ENCODE measurements at places on chromosomes 16 and 17. TPM values are rescaled to one million over a fixed set of nuclear protein-coding genes. Genes with fewer than 3 reads are reported as not detected.

GRCh38 chr16:10265770-10266615 lies 83.8 kb upstream of the GRIN2A start:
- H3K36me3 ChIP-seq = peaks cover 6% of the 10 kb centered on the region
- no peak for DNase-seq

DNA sequence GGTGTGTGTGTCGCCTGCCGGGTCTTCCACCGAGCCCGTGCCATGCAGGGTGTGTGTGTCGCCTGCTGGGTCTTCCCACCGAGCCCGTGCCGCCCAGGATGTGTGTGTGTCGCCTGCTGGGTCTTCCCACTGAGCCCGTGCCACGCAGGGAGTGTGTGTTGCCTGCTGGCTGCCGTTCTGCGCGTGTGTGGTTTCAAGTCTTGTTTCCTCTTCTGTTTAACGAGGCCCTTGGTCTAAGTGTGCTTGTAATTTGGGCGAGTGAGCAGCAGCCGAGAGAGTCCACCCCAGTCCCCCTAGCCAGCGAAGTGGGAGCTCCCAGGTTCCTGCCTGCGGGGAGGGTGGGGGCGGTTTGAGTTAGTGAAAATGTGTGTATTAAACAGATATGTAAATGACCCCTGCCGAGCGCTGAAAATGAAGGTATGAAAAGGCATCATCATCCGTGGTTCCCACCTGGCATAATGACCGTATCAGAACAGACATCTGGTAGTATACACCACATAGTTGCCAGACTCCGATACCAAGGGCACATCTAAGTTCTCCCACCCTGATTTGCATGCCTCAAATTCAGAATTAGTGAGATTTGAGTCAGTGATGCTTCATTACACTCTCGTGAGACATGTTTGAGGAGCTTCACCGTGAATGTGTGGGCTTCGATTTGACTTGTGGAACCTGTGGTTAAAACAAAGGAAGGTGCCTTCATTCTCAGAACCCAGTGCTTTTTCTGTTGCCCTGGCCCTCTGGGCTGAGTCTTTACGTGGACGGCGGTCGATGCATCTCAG lies 114.5 kb upstream of the CHMP6 start:
- H3K4me1 ChIP-seq = peaks cover 29% of the 10 kb centered on the region
- H3K27ac ChIP-seq = peak overlapping the region; percentile 92
- DNase-seq = peak; percentile 6
- no peak overlapping the region for H3K4me3 ChIP-seq

DNA sequence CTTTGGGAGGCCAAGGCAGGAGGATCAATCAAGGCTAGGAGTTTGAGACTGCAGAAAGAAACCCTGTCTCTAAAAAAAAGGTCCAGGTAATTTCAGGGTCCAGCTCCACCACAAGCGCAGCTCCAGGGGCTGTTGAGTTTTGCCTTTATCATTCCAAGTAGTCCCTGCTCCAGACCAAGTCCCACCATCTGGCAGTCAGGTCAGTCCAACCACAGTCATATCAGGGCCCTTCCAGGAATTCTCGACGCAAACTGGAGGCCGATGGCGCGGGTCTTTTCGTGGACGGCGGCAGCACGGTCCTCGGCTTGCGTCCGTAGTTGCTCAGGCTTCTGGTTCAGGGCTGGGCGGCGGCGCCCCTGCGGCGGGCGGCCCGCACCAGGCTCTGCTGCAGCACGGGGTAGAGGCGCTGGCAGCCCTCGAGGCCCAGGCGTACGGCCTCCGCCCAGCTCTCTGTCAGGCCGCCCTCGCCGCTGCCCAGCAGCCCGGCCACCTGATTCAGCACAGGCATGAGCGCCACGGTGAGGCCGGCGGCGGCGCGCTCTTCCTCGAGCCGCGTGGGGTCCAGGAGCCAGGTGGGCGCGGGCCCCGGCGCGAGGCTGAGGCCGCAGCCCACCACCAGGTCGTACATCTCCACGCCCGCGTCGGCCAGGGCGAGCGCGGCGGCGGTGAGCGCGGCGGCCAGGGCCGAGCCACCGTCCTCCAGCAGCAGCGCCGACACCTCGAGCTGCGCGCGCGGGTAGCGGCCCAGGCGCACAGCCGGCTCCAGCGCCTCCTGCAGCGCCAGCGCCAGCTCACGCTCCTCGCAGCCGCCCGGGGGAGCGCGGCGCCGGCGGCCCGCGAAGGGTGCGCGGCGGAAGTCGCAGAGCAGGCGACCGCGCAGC lies 752 bp downstream of the EXOSC6 start:
- H3K27ac ChIP-seq = no peak overlapping the region
- peak overlapping the region; percentile 77 for H3K4me3 ChIP-seq
- no peaks in the 10 kb centered on the region for H3K27me3 ChIP-seq
- H3K4me1 ChIP-seq = peaks cover 6% of the 10 kb centered on the region
- DNase-seq = peak; percentile 57
- H3K36me3 ChIP-seq = peaks cover 33% of the 10 kb centered on the region

GRCh38 chr17:57604771-57605674 lies 140.1 kb downstream of the CCDC182 start:
- no peaks in the 10 kb centered on the region for H3K36me3 ChIP-seq
- no peaks in the 10 kb centered on the region for H3K27me3 ChIP-seq
- no peak for DNase-seq
- no peak overlapping the region for H3K4me3 ChIP-seq

- H3K4me1 ChIP-seq = no peaks in the 10 kb centered on the region
- no peaks in the 10 kb centered on the region for H3K27me3 ChIP-seq
- no peak overlapping the region for H3K4me3 ChIP-seq
Measured at GRCh38 chr17:15454346-15454745, 13.1 kb downstream of the CDRT4 start.

DNA sequence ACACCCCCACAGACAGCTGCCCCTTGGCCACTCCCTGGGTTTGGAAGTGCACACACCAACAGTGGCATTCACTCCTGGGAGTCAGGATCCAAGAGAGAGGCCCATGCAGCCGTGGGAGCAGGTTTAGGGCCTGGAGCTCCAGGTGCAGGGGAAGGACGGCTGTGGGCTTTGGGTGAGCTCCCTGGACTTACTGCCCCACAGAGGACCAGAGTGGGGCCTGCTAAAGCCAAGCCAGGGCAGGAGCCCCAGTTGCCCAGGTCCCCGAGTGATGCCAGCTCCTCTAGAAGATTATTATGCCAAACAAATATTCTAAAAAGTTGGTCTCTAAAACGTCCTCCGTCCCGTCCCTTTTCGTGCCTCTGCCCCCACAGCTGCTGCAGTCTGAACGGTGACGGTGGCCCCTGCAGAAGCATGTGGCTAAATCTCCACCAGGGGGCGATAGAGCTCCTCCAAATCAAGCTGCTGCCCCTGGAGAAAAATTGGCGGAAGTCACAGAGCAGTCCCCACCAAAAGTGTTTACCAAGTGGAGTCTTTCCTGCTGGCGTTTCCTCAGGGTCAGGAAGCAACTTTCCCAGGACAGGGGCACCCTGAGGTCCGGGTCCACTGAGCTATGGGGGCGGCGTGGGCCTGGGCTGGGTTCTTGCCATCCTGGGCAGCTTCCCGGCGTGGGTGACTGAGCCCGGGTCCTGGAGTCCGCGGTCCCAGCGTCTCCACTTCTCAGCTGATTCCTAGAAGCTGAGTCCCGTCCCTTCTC lies 4.2 kb downstream of the ARMC7 start:
- H3K36me3 ChIP-seq = peaks cover 15% of the 10 kb centered on the region
- H3K4me1 ChIP-seq = peaks cover 15% of the 10 kb centered on the region
- DNase-seq = peak; percentile 93
- H3K27me3 ChIP-seq = no peaks in the 10 kb centered on the region
- peak overlapping the region; percentile 88 for H3K27ac ChIP-seq

- peaks cover 41% of the 10 kb centered on the region for H3K36me3 ChIP-seq
- no peaks in the 10 kb centered on the region for H3K27me3 ChIP-seq
- H3K4me1 ChIP-seq = peaks cover 1% of the 10 kb centered on the region
- DNase-seq = no peak
Measured at GRCh38 chr16:4465977-4466779, 8.2 kb downstream of the NMRAL1 start.

- no peak for DNase-seq
- peak overlapping the region; percentile 100 for H3K27ac ChIP-seq
- peaks cover 67% of the 10 kb centered on the region for H3K4me1 ChIP-seq
- peaks cover 8% of the 10 kb centered on the region for H3K36me3 ChIP-seq
Measured at GRCh38 chr17:75981019-75981615, 2.1 kb downstream of the TEN1 start.

DNA sequence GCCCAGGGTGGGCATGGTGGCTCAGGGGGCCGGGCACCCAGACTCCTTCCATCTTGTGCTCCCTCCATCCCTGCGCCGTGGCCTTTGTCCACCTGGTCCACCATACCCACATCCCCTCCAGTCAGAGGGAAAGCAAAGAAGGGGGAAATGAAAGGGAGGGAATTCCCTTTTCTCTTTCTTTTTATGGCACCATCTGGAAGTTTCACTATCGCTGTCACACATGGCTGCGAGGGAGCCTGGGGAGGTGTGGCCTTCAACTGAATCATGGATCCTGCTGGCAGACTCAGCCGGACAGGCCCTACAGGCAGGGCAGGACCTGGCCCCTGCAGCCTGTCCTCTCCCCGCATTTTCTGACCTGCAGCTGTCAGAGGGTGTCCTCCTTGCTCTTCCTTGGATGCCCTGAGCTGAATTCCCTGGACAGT lies 6.2 kb downstream of the SLC12A3 start:
- H3K4me1 ChIP-seq = no peaks in the 10 kb centered on the region
- DNase-seq = no peak
- no peaks in the 10 kb centered on the region for H3K36me3 ChIP-seq
- H3K27me3 ChIP-seq = no peaks in the 10 kb centered on the region
- no peak overlapping the region for H3K4me3 ChIP-seq

DNA sequence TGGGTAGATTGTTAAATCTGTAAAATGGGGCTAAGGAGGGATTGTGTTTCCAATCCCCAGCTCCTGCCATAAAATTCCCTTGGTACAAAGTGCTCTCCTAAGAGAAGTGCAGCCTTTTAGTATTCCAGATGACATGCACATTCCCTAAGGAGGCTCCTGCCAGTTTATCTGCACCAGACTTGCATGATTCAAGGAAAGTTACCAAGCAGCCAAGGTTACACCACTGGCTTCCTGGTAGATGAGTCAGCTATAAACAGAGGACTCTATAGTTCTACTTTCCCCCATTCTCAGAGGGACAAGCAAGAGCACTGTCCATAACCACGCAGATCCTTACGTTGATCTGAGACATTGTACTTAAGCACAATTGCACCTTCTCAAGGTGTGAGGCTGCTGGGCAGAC lies 1.9 kb downstream of the CALB2 start:
- no peaks in the 10 kb centered on the region for H3K36me3 ChIP-seq
- DNase-seq = no peak
- H3K4me3 ChIP-seq = no peak overlapping the region
- peaks cover 34% of the 10 kb centered on the region for H3K27me3 ChIP-seq
- peaks cover 11% of the 10 kb centered on the region for H3K4me1 ChIP-seq

- peaks cover 43% of the 10 kb centered on the region for H3K27me3 ChIP-seq
- no peak for DNase-seq
- H3K4me1 ChIP-seq = peaks cover 33% of the 10 kb centered on the region
- H3K36me3 ChIP-seq = no peaks in the 10 kb centered on the region
- no peak overlapping the region for H3K27ac ChIP-seq
- H3K4me3 ChIP-seq = no peak overlapping the region
Measured at GRCh38 chr16:12086822-12087221, 110.3 kb downstream of the SNX29 start.

DNA sequence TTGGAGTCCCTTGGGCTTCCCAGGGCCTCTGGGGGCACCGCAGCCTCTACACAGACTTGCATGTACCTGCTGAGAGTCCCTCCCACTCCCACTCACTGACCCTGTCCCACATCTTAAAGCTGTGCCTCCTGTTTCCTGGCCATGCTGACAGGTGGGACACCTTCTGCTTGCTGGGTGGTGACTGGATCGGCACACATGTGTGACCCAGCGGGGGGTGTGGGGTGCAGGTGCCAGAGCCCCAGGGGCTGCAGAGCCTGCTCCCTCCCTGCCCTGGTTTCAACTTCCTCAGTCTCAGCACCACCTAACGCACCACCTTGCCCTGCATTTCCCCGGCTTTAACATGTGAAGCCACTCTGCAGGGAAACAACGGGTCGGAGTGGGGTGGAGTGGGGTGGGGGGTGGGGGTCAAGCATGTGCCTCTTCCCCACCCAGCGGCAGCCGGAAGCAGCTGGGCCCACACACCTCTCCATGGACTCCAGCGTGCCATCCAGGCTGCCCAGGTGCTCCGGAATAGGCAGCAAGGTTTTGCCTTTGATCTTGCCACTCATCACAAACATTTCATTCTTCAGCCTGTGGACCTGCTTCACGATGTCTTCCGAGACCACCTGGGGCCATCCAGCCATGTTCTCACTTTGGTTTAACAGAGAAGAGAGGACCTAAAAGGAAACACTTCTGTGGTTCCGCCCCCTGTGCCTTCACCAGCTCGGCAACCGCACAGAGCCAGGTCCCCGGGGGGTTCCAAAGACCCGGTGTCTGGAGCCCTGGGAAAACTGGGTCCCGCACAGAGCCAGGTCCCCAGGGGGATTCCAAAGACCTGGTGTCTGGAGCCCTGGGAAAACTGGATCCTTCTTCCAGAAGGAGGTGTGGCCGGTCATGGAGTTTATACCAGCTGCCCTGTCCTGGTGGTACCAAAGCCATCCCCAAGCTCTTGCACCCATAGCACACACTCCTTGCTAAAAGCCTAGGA lies 4.7 kb downstream of the DNAH17 start:
- peaks cover 20% of the 10 kb centered on the region for H3K4me1 ChIP-seq
- no peaks in the 10 kb centered on the region for H3K36me3 ChIP-seq
- no peak overlapping the region for H3K4me3 ChIP-seq
- peaks cover 7% of the 10 kb centered on the region for H3K27me3 ChIP-seq
- peak; percentile 62 for DNase-seq

DNA sequence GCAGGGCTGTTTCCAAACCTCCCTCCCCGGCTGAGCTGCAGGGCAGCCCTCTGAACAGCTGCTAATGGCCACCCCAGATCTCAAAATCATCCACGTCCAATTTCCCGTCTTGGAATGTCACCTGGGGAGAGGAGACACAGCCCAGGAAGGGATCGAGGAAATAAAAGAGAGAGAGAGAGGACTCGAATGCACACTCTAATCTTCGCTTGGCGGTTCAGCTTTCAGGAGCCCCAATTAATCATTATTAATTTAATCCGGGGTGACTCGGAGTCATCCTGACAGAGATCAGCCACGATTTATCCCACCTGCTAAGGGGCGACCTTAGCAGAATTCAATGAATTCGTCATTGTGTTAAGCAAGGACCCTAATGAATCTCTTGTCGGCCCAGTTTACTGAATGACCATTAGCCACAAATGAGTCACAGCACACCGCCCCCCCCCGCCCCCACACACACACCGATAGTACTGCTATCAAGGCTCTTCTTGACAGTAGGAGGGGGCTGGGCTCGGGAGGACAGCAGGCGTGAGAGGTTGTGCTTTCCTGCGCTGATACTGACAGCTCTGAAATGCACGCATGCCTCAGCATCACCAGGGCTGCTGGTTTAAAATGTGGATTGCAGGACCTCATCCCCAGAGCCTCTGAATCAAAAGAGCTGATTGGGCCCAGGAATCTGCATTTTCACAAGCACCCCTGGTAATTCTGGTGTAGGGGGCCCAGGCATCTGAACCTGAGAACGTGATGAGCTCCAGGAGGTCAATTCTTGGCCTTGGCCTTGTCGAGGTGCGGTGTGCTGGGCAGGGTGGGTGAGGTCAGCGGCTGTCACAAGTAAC lies 190.0 kb upstream of the CIBAR2 start:
- no peak for DNase-seq
- 0 out of 2 replicates have a peak, but pooled peaks cover under 1% of the 10 kb centered on the region for H3K36me3 ChIP-seq
- no peaks in the 10 kb centered on the region for H3K27me3 ChIP-seq

CALB2 gene
- 1.6 TPM for total RNA-seq

LYRM9 gene
- 3.6 TPM for total RNA-seq

ABCC11 gene
- not detected for total RNA-seq

HBQ1 gene
- 5.2 TPM for total RNA-seq

CCDC154 gene
- 1.2 TPM for total RNA-seq

CIAPIN1 gene
- total RNA-seq = 94.7 TPM

TBC1D3E gene
- not detected for total RNA-seq

PIRT gene
- total RNA-seq = not detected

MPP2 gene
- 31.4 TPM for total RNA-seq

WSCD1 gene
- 57.5 TPM for total RNA-seq

IRX5 gene
- 0.35 TPM for total RNA-seq

KRT36 gene
- not detected for total RNA-seq

Measured in WTC11 (cell line).